ENCODE measurements at places on chromosomes 16 and 17.

DNA sequence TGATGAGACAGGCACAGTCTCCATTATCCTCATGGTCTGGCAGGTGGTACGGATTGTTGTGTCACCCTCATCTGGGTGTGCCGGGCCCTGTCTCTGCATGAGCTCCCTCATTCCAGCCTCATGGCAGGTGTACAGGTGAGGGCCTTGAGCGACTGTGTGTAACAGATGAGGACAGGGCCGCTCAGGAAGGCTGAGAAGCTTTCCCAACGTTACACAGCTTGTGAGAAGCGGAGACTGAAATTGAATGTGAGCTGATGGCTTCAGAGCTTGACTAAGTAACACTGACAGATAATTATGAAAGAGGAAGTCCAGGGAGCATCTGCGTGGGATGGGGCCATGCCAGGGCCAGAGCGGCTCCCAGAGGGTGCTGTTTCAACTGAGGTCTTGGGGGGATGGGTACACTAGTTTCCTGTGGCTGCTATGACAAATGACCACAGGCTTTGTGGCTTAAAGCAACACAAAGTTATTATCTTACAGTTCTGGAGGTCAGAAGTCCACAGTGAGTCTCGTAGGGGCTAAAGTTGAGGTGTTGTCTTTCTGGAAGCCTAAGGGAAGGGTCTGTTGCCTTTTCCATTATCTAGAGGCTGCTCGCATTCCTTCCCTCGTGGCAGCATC, 36.7 kb downstream of the CMIP start:
- DNase-seq: no peak

DNA sequence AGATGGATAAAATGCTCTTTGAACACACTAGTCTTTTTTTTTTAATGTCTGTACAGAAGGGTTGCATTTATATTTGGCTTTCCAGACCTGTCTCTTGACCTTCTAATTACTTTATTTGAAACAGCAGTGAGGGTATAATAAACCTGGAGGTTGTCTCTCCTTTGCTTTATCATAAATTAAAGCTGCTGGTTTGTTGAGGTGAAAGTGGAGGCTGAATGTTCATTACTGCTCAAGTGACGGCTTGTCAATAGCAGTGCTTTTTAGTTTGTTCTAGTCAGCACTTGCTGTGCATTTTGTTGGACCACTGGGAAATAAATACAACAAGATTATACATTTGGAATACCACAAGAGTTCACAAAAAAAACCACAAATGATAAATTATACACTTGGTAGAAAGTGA, 264.2 kb downstream of the IRX3 start:
- no peak for DNase-seq

- DNase-seq: no peak
Measured at GRCh38 chr17:72702998-72703397, 389.5 kb downstream of the SLC39A11 start.

GRCh38 chr17:82496529-82497434, 22.8 kb upstream of the FOXK2 start:
- peak; percentile 60 for DNase-seq

- DNase-seq: no peak
Measured at GRCh38 chr16:83967091-83967490, 953 bp upstream of the NECAB2 start.

- no peak for DNase-seq
Measured at GRCh38 chr17:17269926-17270773, 10.9 kb downstream of the COPS3 start.

- no peak for DNase-seq
Measured at GRCh38 chr17:9104370-9105041, 83.2 kb downstream of the NTN1 start.

- DNase-seq: no peak
Measured at GRCh38 chr16:26120729-26121128, 429.0 kb downstream of the HS3ST4 start.

DNA sequence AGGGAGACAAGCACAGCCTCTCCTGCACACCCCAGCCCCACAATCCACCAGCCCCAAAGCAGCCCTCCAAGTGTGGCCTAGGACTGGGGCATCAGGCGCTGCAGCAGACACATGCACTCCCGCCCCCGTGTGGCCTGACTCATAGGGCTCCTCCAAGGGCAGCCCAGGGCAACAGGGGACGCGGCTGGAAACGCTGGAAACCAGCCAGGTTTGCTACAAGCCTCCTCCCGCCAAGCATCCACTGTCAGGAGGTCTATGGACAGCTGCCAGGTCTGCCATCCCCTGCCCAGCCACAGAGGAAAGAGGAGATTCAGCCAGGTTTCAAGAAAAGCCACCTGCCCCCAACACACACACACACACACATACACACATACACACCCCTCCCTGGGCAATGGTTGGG, 25.8 kb downstream of the SRCIN1 start:
- DNase-seq: no peak

- DNase-seq: no peak
Measured at GRCh38 chr17:33534087-33534486, 241.0 kb upstream of the ASIC2 start.

DNA sequence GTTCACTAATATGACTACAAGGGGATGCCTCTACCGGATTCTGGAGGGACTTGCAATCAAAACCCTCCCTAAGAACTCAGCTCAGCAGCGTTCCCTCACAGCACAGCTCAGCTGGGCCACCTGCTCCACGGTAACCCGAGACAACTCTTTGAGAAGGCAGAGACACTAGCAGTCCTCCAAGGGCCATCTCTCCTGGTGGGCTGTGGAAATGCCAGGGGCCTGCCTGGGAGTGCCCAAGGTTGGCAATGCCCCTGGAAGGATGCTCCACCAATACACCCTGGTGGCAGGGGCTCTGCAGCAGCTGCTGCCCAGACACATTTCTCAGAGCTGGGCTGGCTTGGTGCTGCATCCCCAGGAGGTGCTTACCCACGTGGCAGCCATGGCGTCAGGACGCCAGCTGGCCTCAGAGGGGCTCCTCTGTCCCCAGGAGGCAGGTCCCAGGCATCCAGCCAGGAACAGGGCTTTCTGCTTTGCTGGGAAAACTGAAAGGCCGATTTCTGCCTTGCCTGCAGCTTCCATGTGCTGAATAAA, 16.5 kb downstream of the CDIP1 start:
- no peak for DNase-seq

- no peak for DNase-seq
Measured at GRCh38 chr17:4006745-4007211, 42.5 kb upstream of the ATP2A3 start.

GRCh38 chr16:81327447-81328196, 12.9 kb downstream of the GAN start:
- no peak for DNase-seq

GRCh38 chr16:57882792-57883191, 80.5 kb upstream of the KIFC3 start:
- DNase-seq: no peak

- DNase-seq: no peak
Measured at GRCh38 chr16:70473446-70474319, 19.3 kb downstream of the FCSK start.

DNA sequence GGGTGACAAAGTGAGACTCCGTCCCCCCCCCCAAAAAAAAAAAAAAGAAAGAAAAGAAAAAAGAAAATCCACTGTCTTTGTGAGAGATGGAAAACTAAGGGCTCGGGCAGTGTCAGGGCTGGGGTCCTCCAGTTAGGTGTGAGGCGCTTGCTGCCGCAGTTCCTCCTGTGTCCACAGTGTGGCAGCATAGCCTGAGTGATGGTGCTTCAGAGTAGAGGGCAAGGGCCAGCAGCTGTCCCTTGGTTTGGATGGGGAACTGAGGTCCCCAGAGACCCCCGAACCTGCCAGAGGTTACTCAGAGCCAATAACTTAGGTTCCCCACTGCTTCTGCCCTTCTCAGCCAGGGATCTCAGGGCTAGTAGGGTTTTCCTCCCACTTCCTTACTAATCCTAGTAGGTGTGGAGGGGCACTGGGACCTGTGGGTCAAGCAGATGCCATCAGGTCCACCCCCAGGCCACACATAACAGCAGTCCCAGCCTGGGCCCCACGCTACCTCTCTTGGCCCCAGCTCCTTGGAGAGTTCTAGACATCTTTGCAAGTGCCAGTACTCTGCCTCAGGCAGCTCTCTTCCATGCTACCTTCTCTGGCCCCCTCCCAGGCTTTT, 7.9 kb upstream of the LLGL1 start:
- DNase-seq: no peak

DNA sequence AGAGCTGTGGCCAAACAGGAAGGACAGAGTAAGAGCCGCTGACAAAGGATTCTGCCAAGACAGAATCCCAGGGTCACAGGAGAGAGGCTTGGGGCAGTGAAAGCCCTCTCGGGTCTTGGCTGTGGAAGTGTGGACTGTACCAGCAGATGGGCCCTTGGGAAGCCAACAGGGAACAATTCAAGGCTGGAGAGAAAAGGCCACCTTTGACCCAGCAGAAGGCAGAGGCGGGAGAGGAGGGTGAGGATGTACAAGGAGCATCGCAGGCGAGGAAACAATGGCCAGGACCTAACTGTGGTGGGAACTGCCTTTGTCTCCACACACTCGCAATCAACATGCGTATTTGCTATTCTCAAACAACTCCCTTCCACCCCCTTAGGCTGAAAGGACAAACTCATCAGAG, 15.7 kb downstream of the CARHSP1 start:
- no peak for DNase-seq

DNA sequence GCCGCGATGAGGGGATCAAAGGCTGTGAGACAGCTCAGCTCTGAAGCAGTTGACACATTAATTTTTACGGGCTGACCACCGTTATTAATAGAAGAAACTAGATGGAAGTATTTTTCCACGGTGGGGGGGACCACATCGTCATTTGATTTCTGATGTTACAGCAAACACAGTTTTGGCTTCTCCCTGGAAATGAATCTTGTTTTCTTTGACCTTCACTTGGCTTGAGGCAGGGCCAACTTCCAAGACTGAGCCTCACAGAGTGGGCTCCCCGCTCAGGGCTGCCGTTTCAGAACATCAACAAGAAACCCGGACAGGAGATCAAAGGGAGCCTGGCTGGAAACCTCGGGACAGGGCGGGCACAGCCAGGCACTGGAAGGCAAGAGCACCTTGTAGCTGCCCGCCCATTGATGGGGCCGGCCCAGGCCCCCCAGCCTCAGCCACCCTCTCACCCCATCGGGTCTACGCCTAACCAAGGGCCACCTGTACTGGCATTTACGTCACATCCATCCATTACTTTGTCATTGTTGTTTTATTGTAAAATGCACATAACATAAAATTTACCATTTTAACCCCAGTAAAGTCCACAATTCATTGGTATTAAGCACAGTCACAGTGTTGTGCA, 124.6 kb downstream of the C16orf95 start:
- DNase-seq: no peak

- DNase-seq: no peak
Measured at GRCh38 chr16:5428932-5429331, 331.3 kb upstream of the EEF2KMT start.

DNA sequence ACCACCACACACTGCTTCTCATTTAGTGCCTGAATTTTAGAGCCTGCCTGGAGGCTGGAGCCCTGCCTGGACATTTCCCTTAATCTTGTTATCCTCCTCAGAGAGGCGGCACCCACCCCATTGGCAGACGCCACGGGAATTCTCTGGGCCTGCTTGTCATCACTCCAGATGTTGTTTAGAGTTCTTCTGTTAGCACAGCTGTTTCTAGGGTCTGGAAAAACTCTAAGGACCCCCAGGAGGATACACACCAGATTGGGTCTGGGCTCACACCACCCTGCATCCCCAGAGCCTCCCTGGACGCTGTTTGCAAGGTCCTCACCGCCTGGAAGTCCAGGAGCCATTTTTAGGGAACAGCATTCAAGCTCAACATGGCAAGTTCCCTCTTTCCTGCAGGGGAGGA, 565 bp upstream of the XAF1 start:
- DNase-seq: no peak

- DNase-seq: no peak
Measured at GRCh38 chr16:57621521-57622271, 6.7 kb upstream of the ADGRG1 start.

DNA sequence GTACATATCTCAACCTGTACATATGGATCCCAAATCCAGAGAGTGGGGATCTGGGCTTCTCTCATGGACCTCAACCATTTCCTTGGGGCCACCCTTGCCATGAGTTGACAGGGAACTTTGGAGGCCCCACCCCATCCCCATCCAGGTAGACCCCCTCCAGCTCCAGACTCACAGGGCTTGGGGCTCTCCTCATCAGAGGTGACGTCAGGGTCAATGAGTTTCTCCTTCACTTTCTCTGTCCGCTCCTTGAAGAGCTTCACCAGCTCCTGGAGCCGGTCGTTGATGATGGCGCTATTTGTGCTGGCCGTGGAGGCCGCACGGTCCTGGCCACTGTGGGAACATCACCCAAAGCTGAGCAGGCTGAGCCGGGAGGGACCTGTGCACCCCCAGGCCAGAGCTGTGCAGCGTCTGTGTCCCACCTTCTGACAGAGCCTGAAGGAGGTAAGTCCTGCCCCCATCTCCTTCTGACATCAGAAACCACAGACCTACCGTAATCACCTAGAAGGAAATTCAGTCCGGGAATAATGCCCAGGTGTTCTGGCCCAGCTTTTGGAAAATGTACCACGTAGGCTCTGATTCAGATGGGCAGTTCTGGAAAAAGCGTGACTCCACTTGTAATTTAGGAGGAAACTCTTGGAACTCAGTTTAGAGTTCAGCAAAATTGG, 50.6 kb downstream of the CNGB1 start:
- DNase-seq: no peak

GRCh38 chr17:64130559-64131001, 636 bp upstream of the ERN1 start:
- no peak for DNase-seq

DNA sequence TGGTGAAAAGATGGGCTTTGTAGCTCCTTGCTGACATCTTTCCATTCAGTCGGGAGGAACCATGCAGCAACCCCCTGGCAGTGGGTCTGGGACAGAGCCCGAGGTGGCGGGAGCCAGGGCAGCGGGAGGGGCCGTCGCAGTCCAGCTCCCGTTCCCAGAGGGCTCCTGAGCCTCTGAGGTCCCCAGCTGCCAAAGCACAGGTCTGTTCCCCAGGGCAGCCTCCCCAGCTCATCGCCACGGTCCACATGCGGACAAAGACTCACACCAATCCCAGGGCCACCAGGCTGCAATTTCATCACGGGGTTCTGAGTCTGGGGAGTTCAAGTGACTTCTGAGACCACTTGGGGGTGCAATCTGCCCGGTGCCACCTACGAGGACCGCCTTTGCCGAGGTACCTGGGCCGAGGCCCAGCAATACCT, 196.0 kb downstream of the RBFOX3 start:
- DNase-seq: no peak

GRCh38 chr17:75447951-75448856, 8.2 kb upstream of the TMEM94 start:
- DNase-seq: no peak

DNA sequence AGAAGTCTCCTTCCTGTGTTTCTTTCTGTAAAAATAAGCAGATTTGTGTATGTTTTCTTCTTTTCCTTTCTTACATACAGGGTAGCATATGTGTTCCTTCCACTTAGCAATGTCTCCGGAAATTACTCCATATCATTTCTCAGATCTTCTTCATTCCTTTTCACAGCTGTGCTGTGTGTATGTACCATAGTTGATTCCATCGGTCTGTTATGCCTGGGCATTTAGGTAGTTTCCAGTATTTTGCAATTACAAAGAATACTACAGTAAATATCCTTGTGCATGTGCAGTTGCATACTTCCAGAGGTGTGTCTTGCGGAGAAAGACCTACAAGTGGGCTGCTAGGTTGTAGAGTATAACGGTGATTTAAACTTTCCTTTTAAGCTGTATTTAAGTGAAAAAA, 69.8 kb downstream of the CLEC16A start:
- no peak for DNase-seq

GRCh38 chr17:79785900-79786810, 8.2 kb downstream of the CBX2 start:
- no peak for DNase-seq
